NCI-H524 treated with DMSO at 0.1 percent for 48 hours (cell line): ENCODE measurements at places on chromosomes 6 and 20.
A peak's percentile ranks its signal among the peaks of the same experiment; 100 is the strongest.

DNA sequence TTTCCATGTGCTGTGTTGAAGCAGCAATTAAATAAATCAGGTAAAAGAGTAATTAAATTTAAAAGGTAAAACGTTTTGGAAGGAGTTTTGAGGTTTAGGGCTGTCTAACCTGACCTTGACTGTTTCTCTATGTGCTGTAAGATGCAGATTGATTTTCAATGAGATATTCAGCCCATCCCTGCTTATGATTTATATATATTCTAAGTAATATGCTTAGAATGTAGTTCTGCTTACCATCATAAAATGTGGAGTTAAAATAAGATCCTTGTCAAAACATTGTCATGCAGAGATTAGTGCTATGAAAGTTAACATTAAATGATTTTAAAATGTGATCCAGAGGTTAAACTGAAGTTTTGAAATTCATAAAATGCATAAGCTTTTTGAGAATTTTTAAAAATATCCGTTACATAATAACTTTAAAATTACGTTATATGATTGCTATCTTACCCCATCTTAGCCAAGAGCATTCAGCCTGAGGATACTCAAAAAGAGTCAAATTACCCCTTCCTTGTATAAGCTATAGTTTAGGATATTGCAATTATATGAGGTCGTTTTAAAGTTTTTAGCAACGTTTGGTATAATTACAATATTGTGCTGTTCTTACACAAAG lies 122.5 kb downstream of the MTHFD1L start:
- DNase-seq = no peak

DNA sequence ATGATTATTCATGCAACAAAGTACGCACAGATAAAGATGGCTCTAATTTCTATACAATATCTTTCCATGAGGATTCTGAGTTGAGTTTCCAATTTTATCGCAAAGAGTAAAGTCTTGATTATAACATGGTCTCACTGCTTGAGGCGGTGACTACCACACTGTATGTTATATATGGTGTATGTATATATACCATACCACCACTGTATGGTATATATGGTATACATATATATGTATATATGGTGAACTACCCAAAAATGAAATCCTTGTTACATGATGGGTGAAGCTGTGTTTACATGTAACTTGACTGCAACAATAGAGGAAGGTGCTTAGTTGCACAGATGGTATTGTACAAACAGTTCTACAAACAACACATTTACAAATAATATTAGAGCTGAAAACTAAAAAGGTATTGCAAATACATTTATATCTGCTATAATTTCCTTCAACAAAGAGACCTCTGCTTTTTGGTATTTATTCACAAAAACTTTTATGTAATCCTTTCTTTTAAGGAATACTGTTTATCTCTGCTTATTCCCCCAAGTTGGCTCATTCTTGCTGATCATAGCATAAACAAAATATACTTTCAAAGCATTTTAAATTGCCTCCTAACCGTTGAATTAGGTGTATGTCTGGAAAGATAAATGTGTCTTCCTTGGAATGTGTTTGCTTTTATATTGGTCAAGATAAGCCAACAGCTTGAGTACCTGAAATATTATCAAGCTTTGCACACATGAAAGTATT lies 77.7 kb upstream of the TPD52L1 start:
- no peak for DNase-seq

DNA sequence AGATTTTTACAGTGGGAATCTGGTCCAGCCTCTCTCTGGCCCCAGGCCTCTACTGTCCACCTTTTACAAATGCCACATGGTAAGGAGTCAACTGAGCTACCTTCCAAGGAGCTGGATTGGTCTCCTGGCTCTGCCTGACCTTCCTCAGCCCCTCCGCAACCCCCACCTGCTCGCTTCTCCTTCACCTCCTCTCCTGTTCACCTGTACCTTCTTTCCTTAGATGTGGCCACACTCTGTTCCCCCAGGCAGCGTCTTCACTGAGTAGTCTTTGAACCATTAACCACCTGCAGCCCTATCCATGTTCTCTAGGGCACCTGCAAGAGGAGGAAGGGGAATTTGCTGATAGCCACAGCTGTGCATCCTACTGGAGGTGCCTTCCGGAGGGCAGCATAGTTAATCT lies 55.3 kb upstream of the DDR1 start:
- DNase-seq = no peak

- no peak for DNase-seq
Measured at GRCh38 chr6:161414180-161414579, 140.3 kb upstream of the AGPAT4 start.

GRCh38 chr6:18118330-18118729 lies 4.1 kb downstream of the NHLRC1 start:
- peak; percentile 43 for DNase-seq

DNA sequence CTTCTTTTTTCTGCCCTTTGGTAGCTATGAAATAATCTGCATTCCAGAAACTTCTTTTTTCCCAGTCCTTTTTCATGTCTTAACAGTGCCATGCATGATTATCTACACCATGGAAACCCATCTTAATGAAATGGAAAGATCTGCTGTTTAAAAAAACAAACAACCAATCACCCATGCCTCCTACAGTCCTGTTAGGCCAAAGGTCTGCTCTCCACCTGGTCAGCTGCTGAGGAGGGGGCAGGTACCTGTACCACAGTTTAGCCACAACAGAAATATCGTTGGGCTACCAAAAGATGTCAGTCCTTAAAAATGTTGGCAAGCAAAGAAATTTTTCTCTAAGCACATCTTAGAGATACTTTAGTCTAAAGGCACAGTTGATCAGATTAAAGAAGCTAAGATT lies 112.6 kb downstream of the SLC16A10 start:
- DNase-seq = no peak

- DNase-seq = no peak
Measured at GRCh38 chr6:113669606-113670005, 187.5 kb upstream of the MARCKS start.

- DNase-seq = no peak
Measured at GRCh38 chr6:113680301-113680700, 176.8 kb upstream of the MARCKS start.

DNA sequence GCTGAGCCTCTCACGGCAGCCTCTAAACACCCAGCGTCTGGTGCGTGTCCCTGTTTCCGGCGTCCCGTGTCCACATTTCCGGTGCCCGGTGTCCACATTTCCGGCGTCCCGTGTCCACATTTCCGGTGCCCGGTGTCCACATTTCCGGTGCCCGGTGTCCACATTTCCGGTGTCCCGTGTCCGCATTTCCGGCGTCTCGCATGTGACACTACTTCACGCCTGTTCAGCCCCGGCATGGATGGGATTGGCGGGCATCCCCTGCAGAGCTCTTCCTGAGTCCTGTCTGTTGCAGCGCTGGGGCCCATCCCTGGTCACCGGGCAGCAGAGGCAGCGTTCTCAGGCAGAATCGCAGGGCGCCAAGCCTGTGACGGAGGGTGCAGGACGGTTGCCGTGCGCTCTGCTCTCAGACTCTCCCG lies 3.2 kb downstream of the FRMD1 start:
- DNase-seq = no peak

DNA sequence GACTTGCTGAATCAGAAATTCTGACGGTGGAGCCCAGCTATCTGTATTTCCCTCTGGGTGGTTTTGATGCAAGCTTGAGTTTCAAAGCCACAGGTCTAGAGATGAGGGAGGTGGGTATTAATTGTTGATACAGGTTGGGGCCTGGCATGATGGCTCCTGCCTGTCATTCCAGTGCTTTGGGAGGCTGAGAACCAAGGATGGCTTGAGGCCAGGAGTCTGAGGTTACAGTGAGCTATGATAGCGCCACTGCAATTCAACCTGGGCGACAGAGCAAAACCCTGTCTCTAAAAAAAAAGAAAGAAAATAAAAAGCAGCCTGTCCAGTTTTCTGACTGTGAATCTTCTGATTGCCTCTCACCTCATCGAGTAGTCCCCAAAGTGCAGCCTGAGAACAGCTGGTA lies 184.8 kb upstream of the SASH1 start:
- no peak for DNase-seq

DNA sequence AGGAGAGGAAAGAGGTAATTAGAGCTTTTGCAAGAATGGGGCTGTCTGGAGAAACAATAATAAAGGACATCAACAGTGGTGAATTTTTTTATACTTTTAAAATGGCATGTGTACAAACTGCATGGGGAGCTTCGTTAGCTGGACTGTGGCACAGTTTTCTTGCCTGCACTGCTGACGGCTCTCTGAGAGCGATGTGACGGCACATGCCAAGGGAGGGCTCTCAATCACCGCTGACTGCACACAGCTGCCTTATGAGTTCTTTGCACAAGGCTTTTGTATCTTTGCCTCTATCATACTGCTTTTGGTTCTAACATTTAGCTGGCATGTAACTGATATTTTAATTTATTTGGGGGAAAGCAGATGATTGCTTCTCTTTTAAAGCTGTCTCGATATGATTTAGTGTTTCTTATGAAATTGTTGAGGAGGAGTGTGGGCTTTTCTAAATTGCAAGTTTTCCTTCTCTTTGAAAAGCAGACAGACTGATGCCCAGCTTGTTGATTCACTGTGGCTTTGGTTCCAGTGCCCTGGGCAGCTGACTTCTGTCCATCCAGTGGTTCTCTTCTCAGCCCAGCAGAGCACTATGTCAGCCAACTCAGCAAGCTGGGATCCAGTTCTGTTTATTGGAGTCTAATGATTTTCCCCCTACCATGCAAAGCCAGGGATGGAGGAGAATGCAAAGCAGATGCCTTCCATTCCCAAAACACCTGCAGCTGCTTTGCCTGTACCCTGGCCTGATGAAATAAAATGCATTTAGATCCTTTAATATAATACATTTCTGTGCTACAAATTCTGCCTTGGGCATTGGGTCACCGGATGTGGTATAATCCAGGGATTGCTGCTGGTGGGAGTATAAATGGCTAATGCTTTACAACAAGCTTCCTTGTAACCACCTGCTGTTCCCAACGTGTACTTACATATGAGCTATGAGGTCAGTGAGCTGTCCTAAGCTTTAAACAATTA lies 323.9 kb downstream of the ZFAND3 start:
- DNase-seq = no peak

- DNase-seq = no peak
Measured at GRCh38 chr6:126753606-126754005, 364.9 kb upstream of the RSPO3 start.

GRCh38 chr6:73560853-73561407 lies 40.1 kb upstream of the EEF1A1 start:
- DNase-seq = no peak

DNA sequence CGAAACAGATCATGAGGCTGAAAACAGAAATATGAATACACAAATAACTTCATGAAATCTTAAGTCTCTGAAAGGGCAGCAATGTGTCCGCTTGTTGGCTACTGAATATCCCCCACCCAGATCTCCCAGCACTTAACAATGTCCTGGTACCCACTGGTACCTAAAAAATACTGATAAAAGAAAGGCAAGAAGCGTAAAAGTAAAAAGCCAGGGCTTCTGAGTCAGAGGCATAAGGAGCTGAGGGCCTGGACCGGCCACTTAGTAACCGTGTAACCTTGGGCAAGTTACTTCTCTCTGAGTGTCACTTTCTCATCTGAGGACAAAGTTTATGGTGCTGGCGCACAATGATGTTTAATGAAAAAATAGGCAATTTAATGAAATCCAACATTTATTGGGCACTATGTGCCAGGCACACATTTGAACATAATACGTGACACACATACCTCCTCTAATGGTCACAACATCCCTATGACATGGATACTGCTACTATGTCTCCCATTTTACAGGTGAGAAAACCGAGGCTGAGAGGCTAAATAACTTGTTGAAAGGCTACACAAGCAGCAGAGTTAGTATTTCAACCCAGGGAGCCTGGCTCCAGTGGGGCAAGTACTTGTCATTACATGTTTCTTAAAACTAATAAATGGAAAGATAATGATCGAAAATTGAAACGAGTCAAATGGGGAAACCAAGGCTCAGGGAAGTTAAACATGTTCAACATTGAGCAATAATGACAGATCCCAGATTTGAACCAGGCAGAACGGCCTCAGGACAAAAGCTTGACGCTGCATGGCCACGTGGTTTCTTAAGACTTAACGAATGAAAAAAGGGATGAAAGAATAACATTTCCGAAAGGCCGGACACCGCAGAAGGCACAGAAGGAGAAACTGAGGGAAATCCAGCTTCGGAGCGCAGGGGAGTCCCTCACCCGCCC lies 828 bp downstream of the TP53RK start:
- DNase-seq = no peak

DNA sequence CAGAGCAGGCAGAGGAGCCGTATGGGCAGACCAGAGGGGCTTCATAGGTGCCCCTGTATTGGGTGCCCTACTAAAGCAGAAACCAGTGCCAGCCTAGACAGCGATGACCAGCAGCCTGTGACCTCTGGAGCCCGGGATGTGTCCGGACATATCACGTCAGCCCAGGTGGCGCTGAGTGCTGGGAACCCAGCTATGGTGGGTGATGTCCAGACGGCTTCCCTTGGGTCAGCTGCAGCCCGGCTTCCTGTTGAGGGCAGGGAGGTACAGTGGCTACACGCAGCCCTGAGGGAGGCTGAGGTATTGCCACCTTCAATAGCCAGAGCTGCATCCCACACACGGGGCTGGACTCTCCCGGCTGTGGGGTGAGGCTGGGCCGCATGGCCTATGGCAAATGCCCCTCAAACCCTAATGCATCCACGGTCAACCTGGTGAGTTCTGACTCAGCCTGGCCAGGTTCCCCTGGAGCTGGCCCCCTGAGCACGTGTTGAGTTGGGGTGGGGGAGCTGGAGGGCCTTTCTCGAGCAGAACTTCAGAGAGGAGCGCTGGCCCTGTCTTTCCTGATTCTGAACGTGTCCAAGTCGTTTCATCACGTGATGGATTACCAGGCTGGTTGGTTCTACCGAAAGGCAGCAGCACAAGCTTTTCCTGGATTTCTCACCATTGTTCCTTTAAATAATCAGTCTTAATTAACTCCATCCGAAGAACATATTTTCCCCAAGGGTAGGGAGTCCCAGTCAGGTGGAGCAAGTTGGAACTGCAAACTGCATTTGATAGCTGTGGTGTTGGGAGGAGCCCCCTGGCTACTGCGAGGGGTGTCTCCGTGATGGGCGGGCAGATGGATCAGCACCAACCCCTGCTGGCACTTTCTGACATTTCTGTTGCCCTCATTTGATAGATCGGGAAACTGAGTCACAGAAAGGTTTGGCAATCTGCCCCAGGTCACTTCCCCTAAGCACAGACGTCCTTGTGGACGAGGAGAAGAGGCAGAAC lies 7.1 kb upstream of the MYT1 start:
- no peak for DNase-seq

DNA sequence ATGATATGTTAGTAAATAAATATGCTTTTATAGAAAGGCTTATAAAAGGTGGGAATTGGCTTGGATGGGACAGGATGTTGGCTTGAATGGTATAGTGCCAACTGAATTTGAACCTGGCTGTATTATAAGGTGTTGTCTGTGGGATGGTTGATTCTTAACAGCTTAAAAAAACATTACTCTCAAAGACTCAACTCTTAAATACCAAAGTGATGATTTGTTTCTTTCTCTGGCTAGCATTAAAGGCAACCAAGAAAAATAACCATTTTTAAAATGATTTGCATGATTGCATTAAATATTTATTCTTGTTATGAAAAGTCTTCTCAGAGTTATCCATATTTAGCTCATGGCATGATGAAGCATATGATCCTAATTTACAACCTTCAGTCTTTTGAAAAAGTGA lies 216.2 kb downstream of the RIMS1 start:
- no peak for DNase-seq

DNA sequence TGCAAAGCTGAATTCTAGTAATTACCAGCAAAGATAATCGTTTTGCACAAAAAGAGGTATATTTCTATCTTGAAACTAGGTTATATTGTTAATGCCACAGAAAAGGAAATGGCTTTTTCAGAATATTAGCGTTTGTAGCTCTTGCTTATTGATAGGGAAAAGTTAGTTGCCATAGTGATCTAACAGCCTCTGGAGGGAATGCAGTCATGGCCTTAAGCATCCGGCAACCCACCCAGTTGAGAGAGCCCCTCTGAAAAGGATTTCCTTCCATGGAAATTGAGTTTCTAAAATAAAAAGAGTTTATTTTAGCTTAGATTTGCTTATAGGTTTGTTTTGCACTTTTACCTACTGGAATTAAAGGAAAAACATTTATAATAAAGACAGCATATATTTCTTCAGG lies 224.5 kb downstream of the BCKDHB start:
- no peak for DNase-seq
